ENCODE measurements at places on chromosomes 12 and 14.

DNA sequence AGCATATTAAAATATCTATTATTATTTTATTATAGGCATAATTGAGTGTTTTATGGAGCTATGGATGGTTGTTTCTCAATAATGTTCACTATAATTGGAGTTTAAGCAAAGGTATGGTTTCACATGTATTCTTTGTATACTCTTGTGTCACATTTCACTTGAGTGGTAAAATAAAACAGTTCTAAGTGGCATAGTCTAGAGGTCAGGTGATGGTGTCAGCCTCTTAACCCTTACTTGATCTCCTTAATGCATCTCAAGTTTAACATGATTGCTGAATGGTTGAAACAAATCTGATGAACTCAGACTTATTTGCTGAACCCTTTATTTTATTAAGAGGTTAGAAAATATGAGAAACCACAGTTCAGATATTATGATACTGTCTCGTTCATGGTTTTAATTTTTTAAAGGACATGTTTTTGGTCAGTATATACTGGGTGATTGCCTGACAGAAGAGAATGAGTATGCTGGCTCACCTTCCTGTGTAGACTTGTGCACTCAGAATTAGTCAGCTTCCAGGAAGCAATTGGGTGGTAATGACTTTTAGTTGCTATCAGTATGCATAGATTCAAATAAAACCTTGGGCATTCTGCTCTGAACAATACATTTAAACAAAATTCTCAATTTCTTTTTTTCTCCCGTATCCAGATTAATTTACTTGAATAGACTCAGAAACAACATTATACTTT lies 464.6 kb downstream of the PCNX1 start:
- DNase-seq = no peak

DNA sequence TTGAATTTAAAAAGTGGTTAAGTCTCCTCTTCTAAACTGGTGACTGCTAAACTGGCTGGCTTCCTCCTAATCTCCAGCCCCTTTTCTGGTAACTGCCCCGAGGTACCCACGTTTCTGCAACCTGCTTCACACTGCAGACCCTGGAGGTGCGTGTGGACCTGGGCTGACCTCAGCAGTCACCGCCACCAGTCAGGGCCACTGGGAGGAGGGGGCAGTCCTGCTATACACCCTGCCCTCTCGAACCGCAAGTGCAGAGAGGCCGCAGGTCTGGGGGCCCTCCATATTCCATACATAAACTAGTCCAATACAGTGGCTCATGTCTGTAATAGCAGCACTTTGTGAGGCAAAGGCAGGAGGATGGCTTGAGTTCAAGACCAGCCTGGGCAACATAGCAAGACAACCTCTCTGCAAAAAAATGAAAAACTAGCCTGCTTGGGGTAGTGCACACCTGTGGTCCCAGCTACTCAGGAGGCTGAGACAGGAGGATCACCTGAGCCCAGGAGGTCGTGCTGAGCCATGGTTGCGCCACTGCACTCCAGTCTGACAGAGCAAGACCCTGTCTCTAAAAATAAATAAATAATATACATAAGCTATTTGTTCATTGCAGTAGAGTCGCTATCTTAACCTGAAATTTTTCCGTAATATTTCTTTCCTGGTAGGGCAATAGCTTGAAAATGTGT lies 25.6 kb downstream of the VPS37B start:
- DNase-seq = no peak

DNA sequence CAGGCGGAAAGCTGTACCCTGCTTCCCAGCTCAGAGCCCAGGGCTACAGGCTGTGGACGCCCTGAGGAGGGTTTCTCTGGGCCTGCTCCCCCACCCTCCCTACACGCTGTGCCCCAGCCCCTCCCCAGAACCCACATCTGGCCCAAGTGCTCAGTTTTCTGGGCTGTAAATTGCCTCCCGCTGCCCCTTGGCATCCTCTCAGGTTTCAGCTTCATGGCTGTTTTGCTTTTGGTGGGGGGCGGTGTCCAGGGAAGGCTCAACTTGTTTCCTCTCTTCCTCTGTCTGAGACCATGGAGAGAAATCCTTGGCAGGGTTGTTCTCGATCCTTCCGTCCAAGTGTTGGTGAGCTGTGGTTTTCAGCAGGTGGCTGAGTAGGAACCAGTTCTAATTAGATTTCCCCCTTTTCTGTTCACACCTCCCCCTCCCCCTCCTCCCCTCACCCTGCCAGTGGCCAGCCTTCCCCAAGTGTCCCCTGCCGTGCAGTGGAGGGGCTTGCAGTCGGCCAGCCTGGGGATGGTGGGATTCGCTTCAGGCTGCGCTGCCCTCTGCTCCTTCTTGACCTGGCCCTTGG lies 61.8 kb downstream of the TSPAN9 start:
- no peak for DNase-seq

DNA sequence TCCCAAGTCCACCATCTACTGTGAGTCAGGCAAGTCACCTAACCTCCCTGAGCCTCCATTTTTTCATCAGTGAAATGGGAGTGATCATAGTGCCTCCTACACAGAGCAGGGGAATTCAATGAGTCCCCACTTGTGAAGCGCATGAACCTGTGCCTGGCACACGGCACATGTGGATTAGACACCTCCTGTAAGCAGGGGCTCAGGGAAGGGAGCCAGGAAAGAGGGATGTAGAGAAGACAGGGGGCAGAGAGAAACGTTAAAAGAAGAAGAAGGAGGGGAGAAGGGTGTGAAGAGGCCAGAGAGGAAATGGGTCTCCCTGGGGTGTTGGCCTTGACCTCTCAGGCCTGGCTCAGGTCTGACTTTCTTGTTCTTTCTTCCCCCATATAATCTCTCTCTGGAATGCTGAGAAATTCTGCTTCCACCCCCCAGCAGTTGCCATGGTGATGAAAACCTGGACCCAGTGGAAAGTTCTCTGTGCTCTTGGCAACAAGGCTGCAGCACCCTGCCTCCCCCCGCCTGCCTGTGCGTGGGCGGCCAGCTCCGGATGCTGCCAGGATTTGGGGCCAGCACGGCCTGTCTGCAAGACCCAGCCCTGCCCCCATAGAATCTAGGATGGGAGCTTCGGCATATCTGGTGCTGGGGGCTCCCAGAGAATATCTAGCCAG lies 94.5 kb downstream of the CALM1 start:
- DNase-seq = no peak

GRCh38 chr14:104977681-104978653 lies at the start of gene AHNAK2:
Gene AHNAK2, minus strand, starts transcription at chr14:104978374. Its CDS starts 137 bp downstream, at chr14:104978237.
- no peak for DNase-seq

GRCh38 chr12:48201516-48201915 lies 1.6 kb downstream of the OR10AD1 start:
- no peak for DNase-seq
